Activated CD4-positive, alpha-beta T cell treated with anti-CD3 and anti-CD28 coated beads, Interleukin-2, amount 10 ng/mL, durations not matched to agents 7 days and 5 days (primary cell): ENCODE measurements at places on chromosomes 1 and 21. TPM values are rescaled to one million over a fixed set of nuclear protein-coding genes. Genes with fewer than 3 reads are reported as not detected.
A peak's percentile ranks its signal among the peaks of the same experiment; 100 is the strongest.

DNA sequence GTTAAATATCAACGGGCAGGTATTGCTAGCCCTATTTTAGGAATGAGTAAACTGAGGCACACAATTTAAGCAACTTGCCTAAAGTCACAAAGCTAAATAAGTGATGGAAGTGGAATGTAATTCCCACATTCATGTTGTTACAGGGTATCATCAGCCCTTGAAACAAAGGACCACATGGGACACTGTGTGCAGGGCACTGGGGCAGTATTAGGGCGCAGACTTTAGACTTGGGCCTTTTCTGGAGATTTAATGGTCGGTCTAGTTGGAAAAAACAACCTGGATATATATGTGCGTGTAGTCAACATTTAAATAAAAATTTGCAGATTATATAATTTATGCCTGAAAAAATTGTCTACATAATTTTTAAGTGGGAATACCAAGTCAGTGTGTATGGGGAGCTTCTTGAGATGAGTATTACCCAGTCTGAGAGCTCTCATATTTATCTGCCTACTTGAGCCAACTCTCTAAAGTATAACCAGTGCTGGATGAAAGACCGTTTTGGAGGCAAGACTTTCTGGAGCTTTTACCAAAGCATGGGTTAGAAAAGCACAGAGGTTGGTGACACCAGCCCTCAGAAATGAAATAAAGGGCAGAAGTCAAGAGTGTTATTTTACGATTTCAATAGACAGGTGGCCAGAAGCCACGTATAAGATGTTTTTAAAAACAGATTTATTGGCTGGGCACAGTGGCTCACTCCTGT lies 1.6 kb downstream of the KDM1A start:
- DNase-seq: no peak
- peak overlapping the region; percentile 93 for H3K27ac ChIP-seq
- no peaks in the 10 kb centered on the region for H3K27me3 ChIP-seq
- H3K4me1 ChIP-seq: peaks cover 41% of the 10 kb centered on the region
- H3K4me3 ChIP-seq: peak overlapping the region; percentile 94

DNA sequence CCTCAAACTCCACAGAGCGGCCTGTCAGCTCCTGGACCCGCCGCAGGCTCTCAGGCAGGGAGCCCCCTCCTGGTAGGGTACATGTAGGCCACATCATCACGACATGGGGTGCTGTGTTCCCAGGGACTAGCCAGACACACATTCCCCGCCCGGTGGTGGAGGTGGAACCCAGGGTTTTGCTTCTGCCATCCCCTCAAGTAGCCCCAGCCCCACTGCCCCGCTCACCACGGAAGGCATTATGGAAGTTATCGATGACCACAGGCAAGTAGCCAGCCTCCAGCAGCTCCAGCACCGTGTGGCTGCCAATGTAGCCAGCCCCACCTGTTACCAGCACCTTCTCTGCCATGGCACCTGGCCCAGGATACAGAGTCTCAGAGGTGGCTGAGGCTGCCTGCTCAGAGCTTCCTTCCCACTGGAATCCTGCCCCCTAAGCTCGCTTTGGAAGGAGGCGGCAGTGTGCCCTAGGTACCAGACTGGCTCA lies 1.9 kb downstream of the GALE start:
- H3K27ac ChIP-seq: peak overlapping the region; percentile 7
- no peak overlapping the region for H3K4me3 ChIP-seq
- peaks cover 12% of the 10 kb centered on the region for H3K36me3 ChIP-seq
- peaks cover 19% of the 10 kb centered on the region for H3K4me1 ChIP-seq
- DNase-seq: no peak

AMIGO1 gene
- total RNA-seq: 7.6 TPM

RRP15 gene
- 14.0 TPM for total RNA-seq

RSPH1 gene
- not detected for total RNA-seq

CD1D gene
- total RNA-seq: not detected

GRCh38 chr1:119766374-119766794 lies 2.3 kb downstream of the HMGCS2 start:
- H3K36me3 ChIP-seq: no peaks in the 10 kb centered on the region
- DNase-seq: no peak
- H3K27ac ChIP-seq: no peak overlapping the region
- H3K4me3 ChIP-seq: no peak overlapping the region
- H3K27me3 ChIP-seq: peaks cover 46% of the 10 kb centered on the region
- H3K4me1 ChIP-seq: no peaks in the 10 kb centered on the region

RPTN gene
- not detected for total RNA-seq

DNA sequence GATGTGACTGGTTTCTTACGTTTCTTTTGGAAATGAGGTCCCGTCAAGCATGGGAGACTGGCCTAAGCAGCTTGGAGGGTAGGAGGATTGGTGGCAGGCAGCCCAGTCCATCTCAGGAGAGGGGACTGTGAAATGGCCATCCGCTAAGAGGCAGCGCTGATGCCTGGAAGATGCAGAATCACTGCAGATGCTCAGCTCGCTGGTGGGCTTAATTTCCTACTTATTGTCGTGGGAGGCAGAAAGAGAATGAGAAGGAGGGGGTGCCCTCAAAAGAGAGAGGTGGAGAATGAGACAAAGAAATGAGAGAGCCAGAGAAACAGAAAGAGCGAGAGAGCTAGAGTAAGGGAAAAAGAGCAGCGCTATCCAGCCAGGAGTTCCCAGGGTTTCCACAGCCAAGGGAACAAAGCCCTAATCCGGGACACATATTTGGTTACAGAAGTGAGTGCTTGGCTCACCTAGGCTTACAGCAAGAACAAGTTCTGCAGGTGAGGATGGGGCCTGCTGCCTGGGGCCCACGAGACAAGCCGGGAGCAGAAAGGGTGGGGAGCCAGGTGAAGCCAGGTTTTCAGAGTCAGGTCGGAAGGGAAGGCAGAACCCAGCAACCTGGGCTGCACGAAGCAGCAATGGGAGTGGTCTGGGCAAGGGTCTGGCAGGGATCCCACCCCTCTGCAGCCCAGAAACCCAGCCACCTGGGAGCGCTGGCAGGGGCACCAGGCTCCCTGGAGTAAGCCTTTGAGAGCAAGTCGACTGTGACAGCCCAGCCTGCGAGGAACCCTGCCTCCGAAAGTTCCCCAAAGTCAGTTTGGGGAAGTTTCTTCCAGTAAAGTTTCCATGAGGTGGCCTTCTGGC lies 5.8 kb downstream of the ECE1 start:
- H3K27me3 ChIP-seq: no peaks in the 10 kb centered on the region
- DNase-seq: no peak
- H3K4me1 ChIP-seq: peaks cover 56% of the 10 kb centered on the region
- no peak overlapping the region for H3K4me3 ChIP-seq
- H3K27ac ChIP-seq: no peak overlapping the region

- DNase-seq: no peak
- H3K27ac ChIP-seq: no peak overlapping the region
- H3K4me1 ChIP-seq: peaks cover 12% of the 10 kb centered on the region
These were observed 8.9 kb upstream of the POFUT2 start for GRCh38 chr21:45296638-45297037.

- no peaks in the 10 kb centered on the region for H3K4me1 ChIP-seq
- H3K27me3 ChIP-seq: peaks cover 15% of the 10 kb centered on the region
- DNase-seq: no peak
- no peak overlapping the region for H3K4me3 ChIP-seq
- no peak overlapping the region for H3K27ac ChIP-seq
These were observed 98.9 kb downstream of the TMEM53 start for GRCh38 chr1:44575396-44575795.

PLCH2 gene
- 21.1 TPM for total RNA-seq

DNA sequence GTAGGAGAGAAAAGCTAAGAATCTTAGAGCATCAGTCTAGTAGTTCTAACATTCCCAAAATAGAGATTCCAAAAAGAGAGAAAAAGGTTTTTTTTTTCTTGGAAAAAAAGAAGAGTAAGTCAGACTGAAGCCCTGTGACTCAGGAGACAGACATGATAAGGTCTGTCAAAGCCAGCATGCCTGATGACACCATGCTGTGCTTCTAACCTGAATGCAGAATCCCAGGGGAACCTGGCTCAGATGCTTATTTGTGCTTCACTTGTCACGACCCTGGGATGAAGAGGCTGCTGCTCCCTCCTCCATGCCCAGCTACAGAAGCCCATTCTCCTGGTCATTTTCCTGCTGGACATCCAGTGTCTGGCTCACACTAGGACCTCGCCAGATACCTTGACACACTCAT lies 44.3 kb downstream of the ERICH3 start:
- DNase-seq: no peak
- H3K36me3 ChIP-seq: no peaks in the 10 kb centered on the region
- H3K4me3 ChIP-seq: no peak overlapping the region
- no peak overlapping the region for H3K27ac ChIP-seq
- no peaks in the 10 kb centered on the region for H3K4me1 ChIP-seq
- no peaks in the 10 kb centered on the region for H3K27me3 ChIP-seq

HPDL gene
- total RNA-seq: 6.2 TPM

DNA sequence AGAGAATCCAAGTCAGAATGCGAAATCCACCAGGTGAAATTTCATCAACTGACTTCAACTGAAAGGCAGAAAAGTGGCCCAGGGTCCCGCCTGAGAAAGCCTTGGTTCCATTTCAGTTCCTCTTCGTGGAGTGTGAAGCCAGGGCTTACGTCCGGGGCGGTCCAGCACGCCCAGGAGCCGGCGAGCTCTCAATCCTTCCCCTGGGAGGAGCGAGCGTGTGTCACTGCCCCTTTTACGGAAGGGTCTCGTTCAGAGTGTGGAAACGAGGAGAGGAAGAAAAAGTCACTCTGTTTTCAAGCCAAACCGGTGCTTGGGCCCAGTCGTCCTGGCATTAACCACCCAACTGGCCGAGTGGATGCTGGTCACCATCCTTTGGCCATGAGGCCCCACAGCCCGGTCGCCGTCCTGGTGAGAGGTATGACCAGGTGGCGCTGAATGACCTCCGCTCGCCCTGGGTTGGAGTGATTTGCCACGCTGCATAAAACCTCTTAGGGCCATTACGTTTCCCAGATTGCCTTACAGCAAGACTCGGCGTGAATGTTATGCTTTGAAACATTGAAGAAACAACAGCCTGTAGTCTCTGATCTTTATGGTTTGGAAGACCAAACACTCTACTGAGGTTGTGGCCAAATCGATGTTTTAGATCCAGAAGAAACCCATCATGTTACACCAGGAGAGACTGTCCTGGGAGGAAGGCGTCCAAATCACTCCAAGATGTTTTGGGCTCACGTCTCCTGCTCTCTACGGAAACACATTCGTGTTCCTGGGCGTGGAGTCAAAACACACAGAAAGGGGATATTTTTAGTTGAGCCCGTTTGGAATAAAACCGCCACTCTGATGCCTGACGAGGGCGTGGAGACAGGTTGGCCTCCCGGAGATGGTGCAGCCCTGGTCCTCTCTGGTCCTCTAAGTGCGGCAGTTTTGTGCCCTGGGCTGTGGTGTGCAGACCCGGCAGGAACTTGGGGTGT lies 93.6 kb upstream of the ACTRT2 start:
- H3K27ac ChIP-seq: no peak overlapping the region
- H3K36me3 ChIP-seq: no peaks in the 10 kb centered on the region
- H3K4me1 ChIP-seq: no peaks in the 10 kb centered on the region

DNA sequence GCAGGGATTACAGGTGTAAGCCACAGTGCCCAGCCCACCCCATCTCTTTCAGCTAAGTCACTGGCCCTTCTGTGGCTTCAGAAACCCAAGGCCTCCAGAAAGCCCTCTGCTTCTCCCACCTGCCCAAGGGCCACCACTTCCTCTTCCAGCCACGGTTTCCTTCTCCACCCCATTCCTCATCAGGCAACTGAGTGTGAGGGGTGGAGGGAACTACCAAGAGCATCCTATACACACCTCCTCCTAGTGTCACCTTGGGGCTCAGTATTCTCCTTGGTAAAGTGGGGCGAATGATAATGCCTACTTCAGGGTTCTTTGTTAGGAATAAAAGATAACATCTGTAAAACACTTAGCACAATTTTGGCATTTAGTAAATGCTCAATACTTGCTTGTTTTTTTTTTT lies 30.0 kb downstream of the KNCN start:
- DNase-seq: no peak
- no peak overlapping the region for H3K4me3 ChIP-seq
- H3K36me3 ChIP-seq: no peaks in the 10 kb centered on the region
- H3K4me1 ChIP-seq: peaks cover 15% of the 10 kb centered on the region
- H3K27ac ChIP-seq: no peak overlapping the region

DNA sequence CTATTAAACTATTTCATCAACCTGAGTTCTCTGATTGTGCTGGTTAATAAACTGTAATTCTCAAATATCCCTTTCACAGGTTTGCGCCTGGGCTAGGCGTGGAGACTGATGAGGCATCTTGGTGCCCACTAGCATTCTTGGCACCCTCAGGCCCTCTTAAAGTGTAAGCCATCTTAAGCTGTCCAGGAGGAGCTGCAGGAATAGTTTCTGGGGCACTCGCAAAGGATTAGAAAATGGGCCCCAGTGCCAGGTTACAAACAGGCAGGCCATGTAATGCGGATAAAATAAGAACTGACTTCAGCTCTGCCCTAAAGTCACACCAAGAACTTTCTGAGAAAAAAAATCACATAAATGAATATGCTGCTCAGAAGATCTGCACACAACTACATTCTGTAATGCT lies 1.1 kb downstream of the CASQ2 start:
- no peak overlapping the region for H3K27ac ChIP-seq
- H3K27me3 ChIP-seq: peaks cover 9% of the 10 kb centered on the region
- no peaks in the 10 kb centered on the region for H3K4me1 ChIP-seq

- no peak overlapping the region for H3K27ac ChIP-seq
- DNase-seq: no peak
- H3K27me3 ChIP-seq: peaks cover 7% of the 10 kb centered on the region
- H3K4me1 ChIP-seq: no peaks in the 10 kb centered on the region
These were observed 8.8 kb downstream of the FMN2 start for GRCh38 chr1:240100371-240100934.

GRCh38 chr1:175808573-175808972 lies 65.2 kb upstream of the TNR start:
- H3K27ac ChIP-seq: no peak overlapping the region
- H3K4me1 ChIP-seq: no peaks in the 10 kb centered on the region
- H3K36me3 ChIP-seq: no peaks in the 10 kb centered on the region
- no peak for DNase-seq

DNA sequence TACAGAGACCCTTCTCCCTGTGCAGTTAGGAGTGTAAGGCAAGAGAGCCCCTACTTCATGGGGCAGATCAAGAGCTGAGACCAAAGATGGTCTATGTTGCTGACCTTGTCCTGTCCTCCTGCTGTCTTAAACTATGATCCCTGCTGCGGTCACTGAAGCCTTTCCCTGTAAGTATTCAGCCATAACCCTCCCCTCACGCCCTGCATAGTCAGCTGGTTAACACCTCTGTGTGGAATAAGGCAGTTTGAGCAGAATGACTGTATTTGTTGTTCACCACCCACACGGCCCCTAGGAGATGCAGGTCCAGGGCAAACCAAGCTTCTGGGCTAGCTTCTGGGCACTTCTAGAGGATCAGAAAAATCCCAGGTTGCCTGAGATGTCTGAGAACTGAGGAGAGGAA lies 356 bp downstream of the TSPAN1 start:
- peaks cover 5% of the 10 kb centered on the region for H3K27me3 ChIP-seq
- no peaks in the 10 kb centered on the region for H3K4me1 ChIP-seq
- no peak overlapping the region for H3K4me3 ChIP-seq

- DNase-seq: no peak
- H3K27me3 ChIP-seq: peaks cover 3% of the 10 kb centered on the region
- H3K4me3 ChIP-seq: no peak overlapping the region
- no peaks in the 10 kb centered on the region for H3K36me3 ChIP-seq
These were observed 166.2 kb downstream of the URB2 start for GRCh38 chr1:229792012-229792975.

HAPLN2 gene
- 0.62 TPM for total RNA-seq

FCRL3 gene
- 0.10 TPM for total RNA-seq

PLA2G2F gene
- total RNA-seq: not detected
